ENCODE measurements at places on chromosomes 2 and 18.
A peak's percentile ranks its signal among the peaks of the same experiment; 100 is the strongest.

- DNase-seq: no peak
Measured at GRCh38 chr2:45177870-45178269, 168.6 kb upstream of the SIX2 start.

DNA sequence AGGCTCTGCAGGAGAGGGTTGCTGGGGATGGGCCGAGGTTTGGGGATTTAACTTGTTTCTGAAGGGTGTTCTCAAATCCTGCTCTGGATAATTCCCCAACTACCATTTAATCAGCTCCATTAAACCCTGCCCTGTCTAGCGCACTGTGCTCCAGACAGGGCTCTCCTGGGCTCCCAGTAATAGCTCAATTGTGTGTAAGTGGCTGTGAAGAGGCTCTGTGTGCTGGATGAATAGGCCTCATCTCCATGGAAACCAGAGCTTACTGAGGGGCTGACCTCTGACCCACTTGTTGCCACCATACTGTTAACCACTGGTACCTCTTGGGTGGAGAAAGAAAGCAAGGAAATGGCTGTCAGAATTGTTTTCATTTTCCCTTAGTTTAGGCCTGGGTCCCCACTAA is 92.9 kb downstream of the TGOLN2 start:
- peak; percentile 89 for DNase-seq

DNA sequence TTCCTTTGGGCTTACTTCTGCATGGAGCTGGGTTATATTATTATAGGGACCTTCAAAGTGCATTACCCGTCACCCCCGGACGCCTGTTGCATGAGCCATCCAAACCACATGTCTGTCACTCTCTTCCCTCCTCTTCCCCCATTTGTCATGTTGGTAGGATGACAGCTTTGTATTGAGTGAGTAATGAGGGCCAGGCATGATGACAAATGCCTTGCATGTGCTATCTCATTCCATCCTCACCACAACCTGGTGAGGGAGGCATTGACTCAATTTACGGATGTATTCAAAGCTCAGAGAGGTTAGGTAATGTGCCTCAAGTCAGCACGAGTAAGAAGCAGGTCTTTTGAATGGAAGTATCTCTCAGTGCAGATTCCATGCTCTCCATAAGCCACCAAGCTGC is 510.5 kb upstream of the TNP1 start:
- no peak for DNase-seq

GRCh38 chr2:32719933-32720716 is 92.3 kb downstream of the TTC27 start:
- DNase-seq: no peak

GRCh38 chr2:37869304-37869703 is 55.8 kb upstream of the RMDN2 start:
- DNase-seq: no peak

- no peak for DNase-seq
Measured at GRCh38 chr2:175984846-175985245, 17.2 kb downstream of the LNPK start.

DNA sequence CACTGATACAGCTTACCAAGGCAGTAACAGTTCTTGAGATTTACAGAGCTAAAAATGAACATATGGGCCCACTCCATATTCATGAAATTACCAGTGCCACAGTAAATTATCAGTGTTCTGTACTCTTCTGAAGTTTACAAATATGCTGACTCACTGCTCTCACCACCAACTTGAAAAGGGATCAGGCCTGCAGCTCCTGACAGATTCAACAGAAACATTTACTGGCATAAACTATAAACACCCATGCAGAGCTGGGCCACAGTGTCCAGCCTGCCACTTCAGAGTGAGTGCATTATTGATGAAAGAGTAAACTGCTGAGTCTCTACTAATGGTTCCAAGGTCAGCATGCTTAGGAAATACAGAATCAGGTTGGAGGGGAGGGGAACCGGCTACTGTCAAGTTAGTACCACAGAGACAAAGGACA is 83.1 kb downstream of the FARSB start:
- DNase-seq: no peak

DNA sequence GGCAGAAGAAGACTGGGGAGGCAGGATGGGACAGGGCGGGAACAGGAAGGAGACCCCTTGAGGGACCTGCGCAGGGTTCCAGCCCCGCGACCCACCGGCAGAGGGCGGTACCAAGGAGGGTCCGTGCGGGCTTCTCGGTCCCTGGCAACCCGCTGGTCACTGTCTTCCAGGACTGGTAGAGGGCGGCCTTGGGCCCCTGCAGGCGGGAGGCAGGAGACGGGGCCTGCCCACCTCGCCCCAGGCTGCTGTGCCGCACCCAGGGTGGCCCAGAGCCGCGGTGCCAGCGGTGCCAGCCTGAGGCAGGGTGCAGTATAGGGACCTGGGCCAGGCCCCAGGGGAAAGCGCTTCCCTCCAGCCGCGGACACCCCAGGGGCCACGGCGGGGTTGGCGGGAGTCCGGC is 34.5 kb downstream of the NEURL3 start:
- DNase-seq: no peak

GRCh38 chr2:188349019-188349418 is 57.3 kb downstream of the GULP1 start:
- no peak for DNase-seq

GRCh38 chr2:164538240-164538866 is 82.9 kb downstream of the GRB14 start:
- no peak for DNase-seq

- DNase-seq: peak; percentile 11
Measured at GRCh38 chr2:70935468-70936164, at the start of gene ATP6V1B1. Gene ATP6V1B1, plus strand, starts transcription at chr2:70935900. Its CDS starts 55 bp downstream, at chr2:70935955.

DNA sequence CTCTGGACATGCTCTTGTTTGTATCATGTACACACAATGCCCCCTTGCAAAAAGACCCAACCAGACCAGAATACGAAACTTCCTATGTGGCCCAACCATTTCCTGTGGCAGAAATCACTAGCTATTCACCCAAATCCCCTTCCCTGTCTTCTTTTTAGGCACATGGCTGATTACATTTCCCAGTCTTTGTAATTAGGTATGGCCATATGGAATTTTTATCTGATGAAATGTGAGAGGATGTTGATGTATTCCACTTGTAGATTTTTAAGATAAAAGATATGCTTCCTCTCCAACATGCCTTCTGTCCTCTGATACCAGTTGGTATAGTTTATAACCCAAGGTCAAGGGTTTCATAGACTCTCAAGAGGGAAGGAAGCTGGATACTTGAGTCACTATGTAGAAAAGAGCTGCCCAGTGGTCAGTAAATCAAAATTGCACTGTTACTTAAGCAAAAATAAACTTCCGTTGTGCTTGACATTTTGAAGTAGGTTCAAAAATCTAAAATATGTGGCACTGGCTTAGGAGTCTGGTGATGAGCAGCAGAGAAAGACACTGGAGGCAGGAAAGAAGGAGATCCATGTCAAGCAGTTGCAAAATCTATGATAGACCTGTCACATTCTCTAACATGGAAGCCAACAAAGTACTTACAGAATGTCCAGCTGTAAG is 297.4 kb downstream of the SMAD2 start:
- DNase-seq: no peak

GRCh38 chr2:205682239-205682970 is at the start of gene NRP2:
Gene NRP2, plus strand, starts transcription at chr2:205682501. Its CDS starts 790 bp downstream, at chr2:205683291.
- DNase-seq: no peak

- DNase-seq: no peak
Measured at GRCh38 chr2:73418343-73418742, 32.7 kb downstream of the ALMS1 start.

DNA sequence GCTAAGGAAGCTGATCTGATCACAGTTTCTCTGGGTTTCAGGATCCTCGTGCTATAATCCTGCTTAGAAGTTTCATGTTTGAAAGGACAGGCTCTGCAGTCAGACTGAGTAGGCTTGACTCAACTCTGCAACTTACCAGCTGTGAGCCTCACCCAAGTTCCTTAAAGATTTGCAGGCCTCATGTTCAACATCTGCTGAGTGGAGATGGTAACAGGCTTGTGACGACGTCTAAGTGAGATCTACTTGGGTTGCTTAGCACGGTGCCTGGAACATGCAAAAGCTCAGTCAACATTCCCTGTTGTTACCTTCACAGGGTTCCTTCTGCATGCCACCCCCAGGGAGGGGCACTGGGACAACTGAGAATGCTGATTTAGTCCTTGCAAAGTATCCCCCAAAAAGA is 164.2 kb downstream of the C1D start:
- DNase-seq: no peak

DNA sequence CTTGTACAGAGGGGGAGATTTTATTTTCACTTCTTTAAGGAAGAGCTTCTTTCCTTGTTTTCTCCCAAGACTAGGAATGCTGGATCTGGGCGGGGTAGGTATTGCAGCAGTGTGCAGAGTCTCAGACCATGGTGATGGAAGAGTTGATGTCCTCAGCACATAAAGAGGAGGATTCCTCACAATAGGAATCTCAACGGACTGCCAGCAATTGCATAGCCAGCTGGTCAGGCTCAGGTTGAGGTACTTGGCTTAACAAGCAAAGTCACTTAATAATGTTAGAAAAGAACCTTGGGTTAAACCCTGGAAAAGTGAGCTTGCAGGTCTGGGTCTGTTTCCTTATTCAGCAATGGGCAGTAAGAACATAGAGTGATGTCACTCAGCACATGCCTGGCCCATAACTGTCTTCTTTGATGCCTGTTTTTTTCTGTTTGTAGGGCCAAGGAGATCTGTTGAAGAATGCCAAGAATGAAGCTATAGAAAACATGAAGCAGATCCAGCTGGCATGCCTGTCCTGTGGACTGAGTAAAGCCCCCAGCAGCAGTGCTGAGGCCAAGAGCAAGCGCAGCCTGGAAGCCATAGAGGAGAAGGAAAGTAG is 342.1 kb downstream of the PLCL1 start:
- no peak for DNase-seq

- no peak for DNase-seq
Measured at GRCh38 chr2:128214866-128215460, 103.7 kb downstream of the HS6ST1 start.

- DNase-seq: no peak
Measured at GRCh38 chr2:154133823-154134222, 262.1 kb downstream of the GALNT13 start.

Data from NCI-H187 treated with DMSO at 0.1 percent for 48 hours (cell line).